ENCODE measurements at places on chromosomes 2 and 18.

GRCh38 chr2:118661179-118661578 is 186.3 kb downstream of the EN1 start:
- DNase-seq: no peak

DNA sequence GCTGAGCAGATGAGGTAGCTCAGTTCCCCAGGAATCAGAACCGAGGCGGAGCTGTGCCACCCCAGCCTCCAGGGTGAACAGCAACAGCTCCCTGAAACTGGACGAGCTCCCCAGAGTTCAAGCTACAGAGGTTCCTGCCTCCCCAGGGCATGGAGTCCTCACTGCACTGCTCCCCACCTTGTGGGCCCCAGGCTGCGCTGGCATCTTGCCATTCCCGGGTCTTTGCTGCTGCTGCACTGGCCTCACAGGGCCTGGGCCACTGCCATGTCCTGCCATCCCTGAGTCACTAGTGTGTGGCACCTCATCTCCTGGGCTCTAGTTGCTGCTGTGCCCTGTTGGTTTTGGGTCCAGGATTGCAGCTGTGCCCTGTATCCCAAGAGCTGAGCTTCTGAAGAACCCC is 166.9 kb downstream of the SNTG2 start:
- DNase-seq: no peak

DNA sequence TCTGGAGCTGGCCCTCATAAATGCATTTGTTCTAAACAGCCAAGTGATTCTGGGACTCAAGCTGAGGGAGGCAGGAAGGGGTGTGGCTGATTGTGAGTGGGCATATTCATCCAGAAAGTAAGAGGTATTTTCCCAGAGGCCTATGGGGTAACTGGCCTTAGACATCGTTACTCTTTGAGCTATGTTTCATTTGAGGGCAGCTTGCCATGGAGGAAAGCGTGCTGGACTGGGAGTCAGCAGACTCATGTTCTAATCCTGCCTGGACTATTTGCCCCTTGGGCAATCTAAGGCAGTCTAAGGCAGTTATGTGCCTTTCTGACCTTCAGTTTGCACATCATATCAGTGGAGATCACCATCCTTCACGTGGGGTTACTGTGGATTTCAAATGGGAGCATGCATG is 93.5 kb upstream of the SLC14A2 start:
- DNase-seq: no peak

- no peak for DNase-seq
These were observed 31.1 kb downstream of the UGP2 start for GRCh38 chr2:63872571-63873328.

DNA sequence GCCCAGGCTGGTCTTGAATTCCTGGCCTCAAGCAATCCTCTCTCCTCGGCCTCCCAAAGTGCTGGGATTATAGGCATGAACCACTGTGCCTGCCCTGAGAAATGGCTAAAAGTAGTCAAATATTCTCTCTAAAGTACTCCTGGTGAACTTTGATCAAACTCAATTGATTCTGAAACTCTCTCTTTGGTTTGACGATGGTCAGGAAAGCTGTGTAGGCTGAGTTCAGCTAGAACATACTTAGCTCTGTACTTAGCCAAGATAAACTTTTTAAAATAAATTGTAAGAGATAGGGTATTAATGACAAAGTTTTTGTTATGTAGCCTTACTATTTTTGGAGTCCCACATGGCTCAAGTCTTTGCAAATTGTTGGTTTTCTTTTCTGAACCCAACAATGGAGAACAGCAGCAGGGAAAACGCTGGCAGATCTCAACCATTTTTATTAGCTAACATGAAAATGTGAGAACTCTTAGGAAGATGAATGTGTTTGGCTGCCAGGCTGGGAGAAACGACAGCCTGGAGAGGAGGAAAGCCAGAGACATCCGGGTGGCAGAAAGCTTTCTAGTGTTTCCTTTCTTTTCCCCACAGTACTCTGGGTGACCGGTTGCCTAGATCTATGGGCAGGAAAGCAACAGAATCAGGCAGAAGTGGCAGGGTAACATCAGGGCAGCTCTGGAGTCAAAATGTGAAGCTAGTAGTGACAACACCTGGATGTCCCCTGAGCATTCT is 193.0 kb upstream of the LHCGR start:
- no peak for DNase-seq

- DNase-seq: no peak
These were observed 163.9 kb downstream of the MAIP1 start for GRCh38 chr2:200119236-200119635.

GRCh38 chr2:240895656-240896388 is at the start of gene MAB21L4:
Gene MAB21L4 (minus strand): TSS chr2:240896156. CDS start chr2:240895997, 159 bp downstream.
- no peak for DNase-seq

DNA sequence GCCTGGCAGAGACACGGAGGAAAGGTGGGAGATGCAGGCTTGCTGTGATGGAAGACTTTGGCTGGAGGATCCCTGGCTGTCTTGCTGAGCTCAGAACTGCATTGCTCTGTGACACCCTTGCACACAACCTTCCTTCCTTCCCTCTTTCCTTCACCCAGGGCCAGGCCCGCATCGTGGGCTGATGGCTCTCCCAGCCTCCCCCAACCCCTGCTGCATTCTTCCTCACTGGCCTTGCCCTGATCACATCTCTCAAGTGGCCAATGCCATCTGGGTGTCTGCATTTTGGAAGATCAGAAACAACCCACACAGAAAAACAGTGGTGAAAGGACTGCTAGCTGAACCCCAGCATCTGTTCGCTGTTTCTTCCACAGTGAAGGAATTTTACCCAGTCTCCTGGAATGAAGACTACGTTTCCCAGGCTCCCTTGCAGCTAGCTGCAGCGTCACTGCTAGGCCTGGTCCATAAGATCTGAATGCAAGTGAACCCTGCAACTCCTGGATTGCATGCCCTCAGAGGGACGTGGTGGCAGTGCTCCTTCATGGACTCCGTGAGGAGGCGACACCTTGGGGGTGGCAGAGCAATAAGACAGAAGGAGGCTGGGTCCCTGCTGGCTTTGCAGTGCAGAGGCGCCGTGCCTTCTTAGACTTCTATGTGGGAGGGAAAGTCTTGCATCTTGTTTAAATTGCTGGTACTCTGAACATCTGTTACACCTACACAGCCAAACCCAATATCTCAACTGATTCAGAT is 78.9 kb upstream of the YWHAQ start:
- no peak for DNase-seq

DNA sequence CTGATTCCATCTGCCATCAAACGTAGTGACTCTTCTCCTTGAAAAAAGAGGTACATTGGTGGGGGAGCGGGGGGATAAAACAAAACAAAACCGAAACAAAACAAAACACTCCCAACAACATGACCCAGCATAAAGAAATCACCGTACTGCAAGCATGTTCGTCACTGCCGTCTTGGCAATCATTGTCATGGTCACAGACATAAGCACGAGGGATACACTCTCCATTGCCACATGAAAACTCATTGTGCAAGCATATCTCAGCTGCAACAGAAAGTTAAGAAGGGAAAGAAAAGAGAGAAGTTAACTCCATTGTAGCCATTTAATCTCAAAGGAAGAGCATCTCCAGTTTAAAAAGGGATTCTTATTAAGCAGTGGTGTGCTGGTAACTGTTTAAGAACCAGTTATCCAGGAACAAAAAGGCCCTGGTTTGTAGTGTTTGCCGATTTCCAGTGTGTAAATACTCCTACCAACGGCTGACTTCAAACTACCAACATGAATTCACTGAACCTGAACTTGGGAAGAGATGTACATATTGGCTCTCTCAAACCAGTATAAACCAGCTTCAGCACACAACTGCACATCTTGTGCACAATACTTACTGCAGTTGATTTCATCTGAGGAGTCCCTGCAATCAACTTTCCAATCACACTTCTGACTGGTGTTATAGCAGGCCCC is 68.2 kb downstream of the LRP2 start:
- DNase-seq: no peak

Measured in activated T-helper 1 cell treated with anti-CD3 and anti-CD28 coated beads, Interleukin-2, amount 50 U/mL, for 16 hours (primary cell).